ENCODE measurements at places on chromosomes 2 and 18.

- DNase-seq = no peak
These were observed 91.1 kb upstream of the NDUFV2 start for GRCh38 chr18:9011431-9011830.

DNA sequence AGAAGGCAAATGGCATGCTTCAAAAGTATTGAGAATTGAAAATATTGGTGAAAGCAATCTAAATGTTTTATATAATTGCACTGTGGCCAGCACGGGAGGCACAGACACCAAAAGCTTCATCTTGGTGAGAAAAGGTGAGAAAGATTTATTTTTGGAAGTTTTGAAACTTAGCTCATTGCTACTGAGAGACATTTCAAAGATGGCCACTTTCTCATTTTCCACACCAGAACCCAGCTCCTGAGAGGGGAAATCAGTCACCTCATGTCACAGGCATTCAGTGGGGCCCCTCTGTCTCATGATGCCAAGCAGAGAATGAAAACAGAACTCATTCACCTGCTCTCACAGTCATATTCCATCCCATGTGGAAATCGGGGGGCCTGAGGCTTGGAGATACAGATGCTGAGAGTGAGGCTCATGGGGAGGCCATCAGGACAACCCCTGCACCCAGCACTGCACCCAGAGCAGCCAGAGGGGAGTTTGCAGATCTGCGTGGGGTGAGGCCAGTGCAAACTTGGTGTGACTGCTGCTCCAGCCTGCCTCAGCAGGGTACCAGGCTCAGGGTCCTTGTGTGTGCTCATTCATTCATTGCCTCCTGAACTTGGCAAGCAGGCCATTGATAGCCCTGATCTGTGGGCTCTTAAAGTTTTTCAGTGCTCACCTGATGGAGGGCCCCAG, 31.4 kb downstream of the IL18R1 start:
- DNase-seq = no peak

DNA sequence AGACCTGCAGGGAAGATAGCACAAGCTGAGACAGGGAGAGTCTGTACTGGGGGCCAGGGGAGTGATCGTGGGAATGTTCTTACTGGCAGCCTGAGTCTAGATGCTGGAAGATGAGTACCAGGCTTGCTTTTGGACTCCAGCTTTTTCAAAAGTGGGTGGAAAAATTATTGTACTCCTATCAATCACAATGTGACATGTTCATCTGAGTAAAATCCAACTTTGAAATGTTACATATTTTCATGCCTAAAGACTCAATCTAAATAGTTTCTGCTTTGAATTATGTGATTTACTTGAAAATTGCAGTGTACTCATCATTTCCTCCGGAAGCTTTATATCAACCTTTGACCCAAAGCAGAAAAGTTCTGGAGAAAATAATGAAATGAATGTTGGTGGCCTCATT, 49.7 kb upstream of the ST3GAL5 start:
- no peak for DNase-seq

DNA sequence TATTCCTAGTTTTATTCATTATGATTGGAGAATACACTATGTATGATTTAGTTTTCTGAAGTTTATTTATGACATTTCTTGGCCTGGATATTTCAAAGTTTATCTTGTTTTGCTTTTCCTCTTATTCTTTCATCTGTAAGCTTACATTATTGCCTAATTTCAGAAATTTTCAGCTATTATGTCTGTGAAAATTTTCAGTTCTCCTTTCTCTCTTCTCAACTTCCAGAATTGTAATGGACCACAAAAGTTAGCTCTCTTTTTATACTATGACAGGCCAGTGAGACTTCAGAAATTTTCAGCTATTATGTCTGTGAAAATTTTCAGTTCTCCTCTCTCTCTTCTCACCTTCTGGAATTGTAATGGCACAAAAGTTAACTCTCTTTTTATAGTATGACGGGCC, 97.2 kb upstream of the SCN7A start:
- DNase-seq = no peak

DNA sequence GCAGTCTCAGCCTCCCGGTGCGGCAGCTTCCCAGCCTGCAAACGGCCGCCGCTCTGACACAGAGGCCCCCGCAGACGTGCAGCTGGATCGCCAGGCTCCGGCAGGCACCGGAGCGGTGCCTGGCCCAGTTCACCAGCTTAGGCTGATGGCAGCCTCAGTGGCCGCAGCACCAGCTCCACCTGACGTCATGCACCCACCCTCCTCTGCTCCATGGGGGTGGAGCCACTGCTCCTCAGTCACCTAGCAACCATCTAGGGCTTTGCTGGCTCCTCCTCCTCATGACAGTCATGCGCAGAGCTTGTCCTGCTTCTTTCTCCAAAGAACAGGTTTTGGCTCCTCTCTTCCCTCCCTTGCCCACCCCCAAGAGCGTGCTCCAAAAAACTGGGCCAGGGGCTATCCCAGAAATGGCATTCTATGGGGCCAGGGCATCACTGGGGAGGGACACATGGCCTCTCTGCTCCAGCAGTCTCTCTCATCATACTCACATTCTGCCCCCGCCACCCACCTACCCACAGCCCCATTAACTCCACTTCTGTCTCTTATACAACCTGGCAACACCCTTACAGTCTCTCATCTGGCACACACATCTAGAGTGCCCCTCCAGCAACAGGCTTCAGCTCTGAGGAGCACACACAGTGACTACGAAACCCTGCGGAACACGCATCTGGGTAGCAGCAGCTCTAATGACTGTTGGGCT, 5.5 kb downstream of the DCTN1 start:
- peak; percentile 92 for DNase-seq

DNA sequence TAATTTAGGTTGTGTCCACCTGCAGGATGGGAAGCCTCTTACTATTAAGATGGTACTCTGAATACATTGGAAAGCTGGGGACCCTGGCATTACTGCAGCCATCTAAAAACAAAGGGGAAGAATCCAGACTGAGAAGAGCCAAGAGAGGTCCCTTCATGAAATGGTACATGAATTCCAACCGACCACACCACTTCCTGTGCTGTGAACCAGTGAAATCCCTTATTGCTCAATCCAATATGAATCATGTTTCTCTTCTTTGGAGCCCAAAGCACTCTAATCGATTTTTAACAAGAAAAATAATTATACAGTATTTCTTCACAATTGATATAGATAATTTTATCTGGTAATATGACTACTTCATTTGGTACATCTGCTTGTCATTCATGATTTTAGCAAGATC, 479.7 kb upstream of the RAB6C start:
- no peak for DNase-seq

GRCh38 chr2:112876971-112877361, 34.0 kb upstream of the IL37 start:
- no peak for DNase-seq

Data from retina (tissue), 1 donor.